Naive thymus-derived CD8-positive, alpha-beta T cell (primary cell): ENCODE measurements at places on chromosomes 13 and 19. TPM values are rescaled to one million over a fixed set of nuclear protein-coding genes. Genes with fewer than 3 reads are reported as not detected.

- no peak for DNase-seq
Observed at GRCh38 chr13:28623782-28624706, 34.9 kb upstream of the POMP start.

DNA sequence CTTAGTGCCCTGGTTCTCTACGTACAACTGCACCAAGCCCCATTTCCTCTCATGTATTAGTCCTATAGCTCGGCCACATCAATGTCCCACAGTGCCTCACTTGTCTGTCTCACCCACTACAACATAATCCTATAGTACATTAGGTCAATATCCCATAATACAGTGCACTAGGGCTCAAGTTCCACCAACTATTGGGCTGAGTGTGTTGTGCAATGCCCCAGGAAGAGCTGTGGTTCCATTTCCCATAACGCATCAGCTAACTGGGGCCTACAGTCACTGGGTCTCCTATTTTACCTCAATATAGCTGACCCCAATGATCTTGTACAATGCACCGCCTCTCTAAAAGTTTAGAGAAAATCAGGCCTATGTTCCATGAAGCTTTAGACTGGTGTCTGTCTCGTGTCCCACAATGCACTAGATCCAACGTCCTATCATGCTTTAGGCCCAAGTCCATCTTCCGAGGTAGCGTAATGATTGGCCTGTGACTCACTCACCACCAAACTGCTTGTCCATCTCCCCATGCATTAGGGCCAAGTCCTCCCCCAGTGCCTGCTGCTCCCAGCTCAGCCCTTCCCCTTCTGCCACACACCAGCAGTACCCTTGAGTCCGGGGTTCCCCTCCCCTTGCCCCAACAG is 21.8 kb downstream of the TSKS start:
- no peak for DNase-seq

DNA sequence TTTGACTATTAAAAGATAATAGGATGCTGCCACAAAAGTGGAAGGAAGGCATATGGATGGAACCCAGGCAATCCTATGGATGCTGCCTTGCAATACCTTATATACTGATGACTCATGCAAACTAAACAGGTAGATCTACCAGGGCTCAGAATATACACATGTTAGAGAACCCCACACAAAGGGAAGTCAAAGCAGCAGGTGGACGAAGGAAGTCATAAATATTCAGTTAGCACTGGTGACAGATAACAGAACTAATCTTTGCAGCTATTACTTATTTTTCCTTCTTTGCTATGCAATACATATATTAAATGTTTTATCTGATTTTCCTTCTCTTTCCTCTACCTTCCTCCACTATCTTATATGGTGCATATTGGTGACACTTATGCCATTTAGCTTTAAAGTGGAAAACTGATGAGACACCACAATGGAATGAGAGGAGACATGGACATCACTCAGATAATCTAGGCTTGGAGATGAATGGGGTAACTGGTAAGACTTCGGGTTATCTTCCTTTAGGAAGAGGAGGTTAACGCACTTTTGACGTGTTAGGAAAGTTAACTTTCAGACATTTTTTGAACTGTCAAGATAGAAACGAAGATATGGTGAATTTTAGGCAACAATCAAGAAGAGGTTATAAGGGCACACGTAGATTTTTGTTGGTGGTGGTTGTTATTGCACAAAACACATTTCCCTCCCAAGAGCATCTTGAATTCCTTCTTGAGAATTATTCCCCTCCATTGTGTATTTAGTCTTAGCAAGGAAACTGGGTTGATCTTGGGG is 39.8 kb upstream of the MBNL2 start:
- no peak for DNase-seq

DNA sequence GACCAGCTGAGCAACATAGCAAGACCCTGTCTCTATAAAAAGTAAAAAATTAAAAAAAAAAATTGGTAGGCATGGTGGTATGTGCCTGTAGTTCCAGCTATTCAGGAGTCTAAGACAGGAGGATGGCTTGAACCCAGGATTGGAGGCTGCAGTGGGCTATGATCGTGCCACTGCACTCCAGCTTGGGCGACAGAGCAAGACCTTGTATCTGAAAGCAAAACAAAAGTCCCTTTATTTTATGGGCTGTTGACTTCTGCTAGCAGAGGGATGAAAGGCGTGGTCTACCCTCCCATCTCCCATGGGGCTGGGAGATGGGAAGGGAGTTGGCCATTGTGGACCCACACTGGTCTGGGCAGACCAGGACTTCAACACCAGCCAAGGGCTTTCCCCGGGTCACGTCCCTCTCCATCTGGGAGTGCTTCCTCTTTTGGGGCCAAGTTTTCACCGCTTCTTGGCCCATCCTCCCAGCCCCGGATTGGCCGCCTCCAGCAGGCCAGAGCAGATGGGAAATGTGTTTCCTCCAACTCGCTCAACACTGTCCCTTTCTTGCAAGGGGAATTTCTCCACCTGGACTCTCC is 2.2 kb upstream of the TNFSF9 start:
- no peak for DNase-seq

- DNase-seq: no peak
Observed at GRCh38 chr13:113420833-113421600, 32.3 kb downstream of the ADPRHL1 start.

DNA sequence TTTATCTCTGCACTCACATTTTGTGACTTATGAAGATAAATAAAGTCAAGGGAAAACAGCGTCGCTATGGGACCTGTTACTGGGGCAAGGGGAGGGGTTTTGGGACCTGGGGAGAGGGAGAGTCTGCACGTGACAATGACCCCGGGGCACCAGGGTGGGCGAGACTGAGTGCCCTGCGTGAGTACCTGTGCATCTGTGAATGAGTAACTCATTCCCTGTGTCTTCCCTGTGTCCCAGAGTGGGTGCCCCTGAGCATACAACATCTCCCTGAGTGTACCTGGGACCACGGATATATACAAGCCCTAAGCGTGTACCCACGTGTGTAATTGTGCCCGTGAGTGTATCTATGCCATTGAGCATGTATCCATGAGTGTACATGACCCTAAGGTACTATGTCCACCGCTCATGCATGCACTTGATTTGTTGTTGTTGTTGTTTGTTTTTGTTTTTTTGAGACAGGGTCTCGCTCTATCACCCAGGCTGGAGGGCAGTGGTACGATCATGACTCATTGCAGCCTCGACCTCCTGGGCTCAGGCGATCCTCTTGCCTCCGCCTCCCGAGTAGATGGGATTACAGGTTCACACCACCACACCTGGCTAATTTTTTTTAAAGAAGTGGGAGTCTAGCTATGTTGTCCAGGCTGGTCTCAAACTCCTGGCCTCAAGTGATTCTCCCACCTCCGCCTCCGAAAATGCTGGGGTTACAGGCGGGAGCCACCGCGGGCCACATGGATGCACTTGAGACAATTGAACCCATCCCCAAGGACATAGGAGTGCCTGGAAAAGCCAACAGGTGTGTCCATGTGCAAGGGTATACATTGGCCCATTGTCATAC is 645 bp upstream of the TRAPPC5 start:
- DNase-seq: no peak

GRCh38 chr13:113418722-113419049 is 34.6 kb downstream of the ADPRHL1 start:
- no peak for DNase-seq

- DNase-seq: no peak
Observed at GRCh38 chr13:110015253-110015652, 228.9 kb upstream of the IRS2 start.

DNA sequence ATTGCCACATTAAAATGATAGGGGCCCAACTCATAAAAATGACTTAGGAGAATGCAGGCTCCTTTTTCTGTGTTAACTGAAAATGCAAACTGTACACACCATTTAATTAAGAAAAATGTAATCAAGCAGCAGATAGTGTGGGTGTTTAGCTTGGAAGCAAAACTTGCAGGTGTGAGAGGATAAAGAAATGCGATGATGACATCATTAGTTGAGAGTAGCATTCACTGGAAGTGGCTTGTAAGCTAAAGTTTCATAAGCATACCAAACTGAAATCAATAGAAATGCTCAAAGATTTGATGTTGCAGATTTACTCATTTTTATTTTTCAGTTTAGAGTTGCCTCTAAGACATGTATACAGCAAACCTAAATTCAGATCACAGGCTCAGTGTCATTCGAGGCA is 86.6 kb downstream of the PRR20E start:
- DNase-seq: no peak

DNA sequence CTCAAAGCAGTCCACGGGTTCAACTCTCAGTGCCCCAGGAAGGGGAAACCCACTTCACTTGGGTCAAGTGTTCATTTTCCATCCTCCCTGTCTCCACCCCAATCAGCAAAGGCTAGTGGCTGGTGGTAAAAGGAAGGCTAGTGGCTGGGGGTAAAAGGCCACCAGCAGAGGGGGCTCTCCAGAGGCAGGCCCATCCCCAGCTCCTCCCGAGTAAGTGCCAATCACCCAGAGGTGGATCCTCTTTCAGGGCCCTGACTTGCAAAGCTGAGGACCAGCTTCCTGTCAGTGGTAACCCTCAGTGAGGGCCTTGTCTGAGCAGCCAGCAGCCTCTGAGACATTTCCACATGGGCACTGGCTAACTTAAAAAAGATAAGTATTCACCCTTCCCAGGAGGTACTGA is 22.0 kb upstream of the TPT1 start:
- DNase-seq: no peak

DNA sequence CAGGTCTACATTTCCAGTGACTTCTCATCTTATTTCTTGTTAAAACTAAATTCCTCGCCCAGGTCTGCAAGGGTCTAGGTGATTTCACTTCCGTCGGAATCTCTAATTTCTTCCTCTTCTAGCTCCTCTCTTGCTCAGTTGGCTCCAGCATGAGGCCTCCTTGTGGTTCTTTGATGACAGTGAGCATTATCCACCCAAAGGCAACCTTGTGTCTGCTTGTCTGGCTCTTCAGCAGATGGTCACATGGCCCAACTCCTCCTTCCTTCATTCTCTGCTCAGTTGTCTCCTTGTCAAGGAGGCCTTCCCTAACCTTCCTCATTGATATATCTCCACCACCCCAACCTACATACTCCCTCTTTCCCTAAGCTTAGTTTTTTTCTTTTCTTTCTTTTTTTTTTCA is 1391.4 kb downstream of the EFNB2 start:
- DNase-seq: no peak

DNA sequence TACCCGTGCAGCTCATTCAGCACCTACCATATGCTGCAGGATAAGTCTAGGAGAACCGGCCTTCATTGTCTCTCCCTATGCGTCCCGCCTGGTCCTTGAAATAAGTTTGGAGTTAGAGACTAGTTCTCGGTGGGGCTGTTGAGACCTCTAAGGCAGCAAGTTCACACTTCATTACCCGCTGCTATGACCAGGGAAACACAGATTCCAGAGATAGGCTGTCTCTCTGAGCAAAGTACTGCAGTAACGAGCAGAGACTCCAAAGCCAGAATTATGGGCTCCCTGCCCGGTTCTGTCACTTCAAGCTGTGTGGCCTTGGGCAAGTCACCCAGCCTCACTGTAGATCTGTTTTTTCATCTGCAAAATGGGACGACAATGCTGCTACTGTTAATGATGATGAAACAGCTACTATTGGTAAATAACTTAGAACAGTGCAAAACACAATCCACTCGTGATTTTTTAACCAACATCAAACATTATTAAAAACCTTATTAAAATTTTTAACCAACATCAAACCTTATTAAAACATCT is 184.1 kb downstream of the USP12 start:
- DNase-seq: no peak

DNA sequence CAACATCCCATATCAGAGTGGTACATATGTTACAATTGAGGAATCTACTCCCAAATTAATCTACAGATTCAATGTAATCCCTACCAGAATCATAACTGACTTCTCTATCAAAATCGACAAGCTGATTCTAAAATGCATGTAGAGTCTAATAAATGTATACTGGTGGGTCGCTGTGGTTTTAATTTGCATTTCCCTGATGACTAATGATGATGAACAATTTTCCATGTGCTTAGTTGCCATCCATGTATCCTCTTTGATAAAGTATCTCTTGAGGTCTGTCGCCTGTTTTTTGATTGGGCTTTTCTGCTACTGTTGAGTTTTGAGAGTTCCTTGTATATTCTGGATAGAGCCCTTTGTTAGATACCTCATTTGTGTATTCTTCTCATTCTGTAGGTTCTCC is 43.8 kb downstream of the KLF12 start:
- no peak for DNase-seq

GRCh38 chr13:48973845-48974431 is 1.8 kb upstream of the FNDC3A start:
- DNase-seq: no peak

- DNase-seq: no peak
Observed at GRCh38 chr19:41799444-41800000, 3.1 kb downstream of the CEACAM3 start.

DNA sequence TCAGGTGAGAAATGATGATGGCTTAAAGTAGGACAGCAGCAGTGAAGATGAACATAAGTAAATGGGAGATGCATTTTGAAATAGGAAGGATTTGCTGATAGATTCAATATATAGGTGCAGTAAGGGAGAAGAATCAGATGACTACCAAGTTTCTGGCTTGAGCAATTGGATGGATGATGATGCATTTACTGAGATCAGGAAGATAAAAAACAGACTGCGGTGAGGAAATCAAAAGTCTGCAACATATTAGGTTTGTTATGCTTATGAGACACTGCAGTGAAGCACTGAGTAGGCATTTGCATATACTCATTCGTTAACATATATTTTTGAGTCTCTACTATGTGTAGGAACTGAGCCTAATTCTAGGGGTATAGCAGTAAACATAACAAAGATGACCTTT is 184.2 kb downstream of the LACC1 start:
- no peak for DNase-seq

DNA sequence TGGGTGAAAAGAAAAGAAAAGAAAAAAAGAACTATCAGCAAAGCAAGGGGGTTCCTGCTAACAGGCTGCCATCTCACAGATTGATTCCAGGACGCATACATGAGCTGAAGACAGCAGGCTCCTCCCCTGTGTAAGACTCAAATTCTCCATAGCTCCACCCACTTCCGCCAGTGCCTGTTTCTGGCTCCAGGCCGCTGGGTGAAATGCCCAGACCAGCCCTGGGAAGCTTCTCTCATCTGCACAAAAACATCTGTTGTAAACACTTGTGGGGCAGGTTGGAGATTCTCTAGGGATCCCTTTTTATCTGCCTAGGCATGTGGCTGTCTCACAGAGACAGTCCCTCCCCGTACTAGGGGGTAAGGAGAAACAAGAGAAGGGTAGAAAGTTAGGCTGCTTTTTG is 1054.4 kb upstream of the SPRY2 start:
- DNase-seq: no peak

- DNase-seq: no peak
Observed at GRCh38 chr13:48993150-48993549, 17.4 kb downstream of the FNDC3A start.

DNA sequence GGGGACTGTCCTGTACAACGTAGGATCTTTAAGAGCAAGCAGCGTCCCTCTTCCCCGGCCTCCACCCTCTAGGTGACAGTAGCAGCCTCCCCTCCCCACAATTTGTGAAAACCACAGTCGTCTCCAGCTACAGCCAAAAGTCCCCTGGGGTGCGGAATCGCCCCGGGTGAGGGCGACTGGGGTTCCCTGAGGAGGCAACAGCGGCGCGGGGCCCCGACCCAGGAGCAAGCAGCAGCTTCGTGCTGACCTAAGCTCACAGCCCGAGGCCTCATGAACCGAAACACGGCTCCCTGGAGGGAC is 322 bp downstream of the ZNF558 start:
- DNase-seq: no peak

Gene ATP8B3
- 0.59 TPM for polyA plus RNA-seq

Gene PRPF31
- polyA plus RNA-seq: 64.0 TPM

Gene ZNF83
- 10.9 TPM for polyA plus RNA-seq

Gene GPATCH1
- polyA plus RNA-seq: 3.9 TPM

Gene KCTD4
- 0.16 TPM for polyA plus RNA-seq

Gene FBXO17
- polyA plus RNA-seq: not detected

Gene ZNF573
- polyA plus RNA-seq: 6.7 TPM

Gene SYNE4
- polyA plus RNA-seq: not detected

Gene ZNF829
- 3.5 TPM for polyA plus RNA-seq

Gene RFPL4AL1
- not detected for polyA plus RNA-seq
